ENCODE measurements at places on chromosomes 2 and 18.

- no peak for DNase-seq
These were observed 61.2 kb upstream of the GPC1 start for GRCh38 chr2:240374085-240374907.

- DNase-seq = no peak
These were observed 422.6 kb upstream of the LYPD1 start for GRCh38 chr2:133092571-133092970.

- DNase-seq = no peak
These were observed 369.7 kb downstream of the RAD51AP2 start for GRCh38 chr2:17148407-17149145.

GRCh38 chr2:20635675-20636584 is 15.0 kb downstream of the HS1BP3 start:
- peak; percentile 17 for DNase-seq

DNA sequence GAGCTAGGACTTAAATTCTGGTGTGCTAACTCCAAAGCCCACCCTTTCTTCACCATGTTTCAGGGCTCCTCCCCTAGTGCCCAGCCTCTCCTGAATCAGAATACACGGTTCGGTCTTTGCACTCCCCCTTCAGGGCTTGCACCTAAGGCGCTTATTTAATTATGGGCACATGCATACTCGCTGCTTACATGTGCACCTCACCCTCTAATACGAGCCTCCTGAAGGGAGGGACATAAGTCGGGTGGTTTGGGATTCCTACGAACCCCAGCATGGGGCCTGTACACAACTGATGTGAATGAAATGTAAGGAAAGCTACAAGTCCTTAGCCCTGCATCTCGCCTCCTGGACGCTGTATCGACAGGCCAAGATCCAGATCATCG is 435 bp downstream of the IFT172 start:
- DNase-seq = peak; percentile 7

DNA sequence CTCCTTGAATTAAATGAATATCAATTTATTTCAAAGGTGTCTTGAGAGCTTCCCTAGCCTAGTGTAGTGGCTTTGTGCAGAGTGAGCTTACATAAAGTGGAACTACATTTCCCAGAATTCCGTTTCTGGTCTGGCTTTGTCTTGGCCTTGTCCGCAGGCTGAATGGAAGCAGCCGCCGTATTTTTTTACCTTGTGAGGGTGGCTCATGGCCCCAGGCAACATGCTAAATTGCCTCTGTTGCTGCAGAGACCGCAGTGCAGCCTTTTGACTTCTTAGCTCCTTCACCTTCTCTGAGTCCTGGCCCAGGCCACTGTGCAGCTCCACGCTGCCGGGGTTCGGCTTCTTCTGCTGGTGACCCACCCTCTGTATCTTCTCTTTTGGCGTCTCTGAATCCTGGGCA is 114.8 kb upstream of the SLC38A11 start:
- DNase-seq = no peak

DNA sequence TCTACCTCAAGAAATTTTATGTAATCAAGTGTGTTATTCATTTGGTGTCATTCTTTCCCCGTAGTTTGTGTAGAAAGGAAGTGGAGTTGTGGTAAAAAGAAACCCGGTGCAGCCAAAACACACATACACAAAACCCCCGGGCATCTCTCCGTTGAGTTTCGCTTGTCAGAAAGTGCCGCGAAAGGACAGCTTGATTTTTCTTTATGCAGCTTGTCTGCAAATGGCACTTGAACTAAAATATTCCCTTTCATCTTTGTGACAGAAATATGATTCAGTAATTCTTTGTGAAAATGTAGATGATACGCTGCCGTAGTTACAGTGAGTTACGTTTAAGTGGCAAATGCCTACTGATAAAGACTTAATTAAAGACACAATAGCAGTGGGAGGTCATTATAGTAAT is 268.8 kb upstream of the SPRED2 start:
- no peak for DNase-seq

DNA sequence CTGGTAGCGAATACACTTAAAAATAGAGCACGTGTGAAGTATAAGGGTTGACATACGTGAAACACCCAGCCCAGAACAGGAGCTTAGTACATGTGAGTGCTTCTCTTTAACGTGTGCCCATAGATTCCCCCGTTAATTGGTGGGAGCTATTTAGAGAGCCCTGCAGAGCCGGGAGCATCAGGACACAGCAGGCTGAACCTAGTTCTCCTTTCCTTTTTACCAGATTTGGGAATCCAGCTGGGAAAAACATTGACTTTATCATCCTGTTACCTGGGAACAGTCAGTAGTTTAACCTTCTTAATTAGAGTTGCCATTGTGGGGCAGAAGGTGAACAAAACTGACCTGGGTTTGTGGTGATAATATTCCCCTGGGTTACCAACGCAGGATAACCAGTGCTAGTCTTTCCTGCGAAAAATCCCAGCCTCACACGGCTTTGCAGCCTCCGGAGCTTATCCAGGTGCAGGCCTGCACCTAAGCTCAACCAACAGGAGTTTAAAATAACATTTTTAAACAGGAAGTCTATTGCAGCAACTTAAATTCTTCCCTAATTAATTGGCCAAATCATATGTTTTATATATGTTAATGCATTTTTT is 78.1 kb upstream of the SPTBN1 start:
- DNase-seq = no peak

DNA sequence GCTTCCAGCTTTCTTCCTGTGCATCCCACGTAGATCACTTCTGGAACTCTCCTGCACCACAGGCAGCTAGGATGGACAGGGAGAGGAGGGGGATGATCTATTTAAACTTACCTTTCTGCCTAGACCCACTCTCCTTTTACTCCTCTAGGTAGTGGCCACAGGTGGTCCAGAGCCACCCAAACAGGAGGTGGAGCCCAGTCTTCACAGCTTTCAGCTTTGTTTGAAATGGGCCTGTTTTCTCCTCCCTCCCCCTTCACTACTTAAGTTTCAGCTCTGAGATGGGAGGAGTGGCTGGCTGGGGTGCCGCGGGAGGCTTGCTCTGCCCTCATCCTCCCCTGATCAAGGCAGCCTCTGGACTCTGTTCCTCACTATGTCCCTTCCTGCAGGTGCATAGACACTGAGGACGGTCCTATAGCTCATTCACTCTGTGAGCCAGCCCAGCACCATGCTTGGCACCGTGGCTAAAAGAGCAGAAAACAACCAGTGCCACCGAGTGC is 12.6 kb upstream of the CELF4 start:
- no peak for DNase-seq

DNA sequence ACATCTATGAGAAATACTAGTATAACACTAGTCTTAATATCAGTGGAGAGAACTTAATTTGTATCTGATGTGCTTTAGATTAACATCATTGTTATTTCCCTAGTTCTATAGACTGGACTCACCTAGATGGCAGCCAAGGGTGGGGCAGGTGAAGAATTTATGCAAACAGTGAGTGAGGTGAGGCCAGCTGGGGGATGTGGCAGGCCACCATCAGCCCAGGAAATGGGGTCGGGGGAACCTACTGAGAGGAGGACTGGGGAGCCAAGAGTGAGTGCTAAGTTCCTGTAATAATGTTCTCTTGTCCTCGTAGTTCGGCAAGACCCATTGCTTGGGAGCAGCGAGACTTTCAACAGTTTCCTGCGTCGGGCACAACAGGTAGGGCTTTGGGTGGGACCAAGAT is 2.5 kb downstream of the SNX17 start:
- no peak for DNase-seq

Data from CD4-positive, alpha-beta T cell treated with Interleukin-15 for 4 hours (primary cell).